Astrocyte of the hippocampus (primary cell): ENCODE measurements at places on chromosomes 13 and 19.

GRCh38 chr13:110914081-110914330 is 863 bp downstream of the ANKRD10 start:
- DNase-seq, result no peak

DNA sequence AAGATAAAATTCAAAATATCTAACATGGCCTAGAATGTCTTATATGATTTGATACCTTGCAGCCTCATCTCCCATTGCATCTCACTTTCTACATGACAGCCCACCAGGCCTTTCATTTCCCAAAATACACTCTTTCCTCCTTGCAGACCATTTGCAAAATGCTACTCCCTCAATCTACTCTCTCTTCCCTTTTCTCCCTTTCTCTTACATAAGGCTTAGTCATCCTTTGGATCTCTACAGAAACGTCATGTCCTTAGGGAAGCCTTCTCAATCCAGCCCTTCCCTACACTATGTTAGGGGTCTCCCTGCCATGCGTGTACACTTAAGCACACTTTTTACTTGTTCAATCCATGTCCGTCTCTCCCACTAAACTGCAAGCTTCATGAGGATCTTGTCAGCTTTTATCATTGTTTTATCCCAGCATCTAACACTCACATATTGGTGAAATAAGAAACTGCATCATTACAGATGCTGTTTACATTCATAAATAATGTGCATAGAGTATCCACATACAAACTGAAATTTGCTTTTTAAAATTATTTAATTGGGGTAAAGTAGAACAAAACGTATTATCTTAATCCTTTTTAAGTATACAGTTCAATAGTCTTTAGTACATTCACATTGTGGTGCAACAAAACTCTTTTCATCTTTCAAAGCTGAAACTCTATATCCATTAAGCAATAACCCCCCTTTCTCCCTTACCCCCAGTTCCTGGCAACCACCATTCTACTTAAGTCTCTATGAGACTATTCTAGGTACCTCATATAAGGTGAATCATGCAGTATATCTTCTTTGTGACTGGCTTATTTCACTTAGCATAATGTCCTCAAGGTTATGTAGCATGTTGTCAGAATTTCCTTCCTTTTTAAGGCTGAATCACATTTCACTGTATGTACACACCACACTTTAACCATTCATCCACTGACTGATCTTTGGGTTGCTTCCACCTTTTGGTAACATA is 11.5 kb upstream of the WBP4 start:
- DNase-seq, result no peak

DNA sequence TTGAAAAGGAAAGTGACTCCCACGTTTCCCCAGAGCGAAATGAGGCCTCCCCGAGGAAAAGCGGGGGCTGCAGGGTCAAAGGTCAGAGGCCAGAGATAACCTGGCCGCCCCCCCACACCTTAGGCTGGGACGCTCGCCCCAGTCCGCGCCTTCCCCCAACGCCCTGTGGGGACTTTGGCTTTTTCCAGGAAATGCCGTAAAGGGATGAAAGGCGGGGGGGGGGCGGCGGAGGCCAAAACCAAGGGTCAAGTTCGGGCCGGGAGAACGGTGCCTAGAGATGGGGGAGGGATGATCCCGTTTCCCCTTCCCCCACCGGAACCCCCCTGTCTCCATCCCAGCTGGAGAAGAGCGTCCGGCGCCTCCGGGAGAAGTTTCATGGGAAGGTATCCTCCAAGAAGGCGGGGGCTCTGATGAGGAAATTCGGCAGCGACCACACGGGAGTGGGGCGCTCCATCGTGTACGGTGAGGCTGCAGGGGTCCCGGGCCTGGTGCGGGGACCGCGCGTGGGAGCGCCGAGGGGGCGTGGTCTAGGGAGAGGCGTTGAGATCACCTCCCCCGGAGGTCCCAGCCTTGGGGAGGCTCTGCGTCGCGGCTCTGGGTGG is 575 bp downstream of the SHFL start:
- DNase-seq, result peak; percentile 35

DNA sequence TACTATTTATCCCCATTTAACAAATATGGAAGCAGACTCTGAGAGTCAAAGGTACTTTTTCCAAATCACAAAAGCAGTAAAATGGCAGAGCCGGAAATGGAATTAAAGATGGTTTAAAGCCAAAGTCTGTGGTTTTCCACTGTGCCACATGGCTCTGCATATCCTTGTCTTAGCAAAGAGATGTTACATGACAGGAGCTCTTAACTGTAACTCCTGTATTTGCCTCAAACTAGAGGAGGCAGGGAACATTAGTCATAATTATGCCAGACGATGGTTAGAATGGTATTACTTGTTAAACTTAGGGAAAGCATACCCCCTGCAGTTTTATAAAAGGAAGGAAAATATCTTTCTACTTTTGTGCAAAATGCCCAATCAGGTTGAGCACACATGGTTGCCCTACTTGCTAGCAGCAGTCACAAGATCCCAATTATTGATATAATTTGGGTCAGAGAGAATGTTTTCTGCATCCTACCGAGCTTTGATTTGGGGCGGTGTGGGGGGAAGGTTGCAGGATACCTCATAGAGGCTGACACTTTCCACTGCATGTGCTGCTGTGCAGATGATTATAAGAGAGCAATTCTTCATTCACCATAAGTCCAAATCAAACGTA is 42.0 kb upstream of the MAB21L1 start:
- no peak for DNase-seq

DNA sequence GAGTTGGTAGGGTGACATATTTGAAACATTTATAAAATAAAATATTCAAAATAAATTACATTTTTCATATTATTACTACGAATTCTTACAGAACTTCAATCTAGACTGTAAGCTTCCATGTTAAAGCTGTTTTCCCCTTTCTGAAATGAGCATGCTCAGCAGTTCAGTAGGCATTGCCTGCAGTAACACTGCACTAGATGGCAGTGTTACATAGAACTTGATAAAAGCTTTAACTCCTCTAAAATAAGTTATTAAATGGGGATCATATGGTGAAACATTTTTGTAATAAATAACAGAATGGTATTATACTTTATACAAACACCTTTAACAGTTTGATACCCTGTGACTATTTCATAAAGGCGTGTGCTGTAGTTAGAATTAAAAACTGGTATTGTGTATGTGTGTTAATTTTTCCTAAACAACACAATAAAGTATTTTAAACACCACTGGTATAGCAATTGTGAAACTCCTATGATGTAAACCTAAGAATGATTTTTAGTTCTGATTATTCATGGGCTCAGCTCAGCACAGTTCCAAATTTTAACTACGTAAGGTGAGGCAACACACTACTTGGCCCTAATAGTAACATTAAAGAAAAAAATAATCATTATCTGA is 11.6 kb upstream of the GPR18 start:
- peak; percentile 68 for DNase-seq

GRCh38 chr13:114108141-114108761 is 24.2 kb downstream of the RASA3 start:
- DNase-seq, result no peak

DNA sequence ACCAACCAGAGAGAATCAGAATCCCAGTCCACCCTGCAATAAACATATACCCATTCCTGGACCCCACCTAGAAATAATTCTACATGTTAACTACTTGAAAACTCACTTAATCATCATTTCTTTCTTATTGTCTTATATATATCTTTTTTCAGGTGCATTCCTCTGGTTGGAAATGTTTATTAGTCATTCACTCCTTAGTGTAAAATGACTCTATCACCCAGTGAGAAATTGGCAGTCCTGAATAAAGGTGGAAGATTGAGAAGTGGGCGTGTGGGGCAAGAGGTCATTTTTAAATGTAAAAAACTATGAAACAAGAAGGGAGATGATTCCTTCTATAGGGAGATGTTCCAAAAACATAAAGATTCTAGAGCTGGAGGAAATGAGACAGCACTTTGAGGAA is 101.2 kb upstream of the MBNL2 start:
- no peak for DNase-seq

GRCh38 chr19:5313307-5313706 is 27.3 kb downstream of the PTPRS start:
- peak; percentile 25 for DNase-seq

GRCh38 chr13:74869846-74870245 is 612.1 kb downstream of the TBC1D4 start:
- DNase-seq, result no peak

GRCh38 chr13:59755632-59756290 is 408.0 kb downstream of the DIAPH3 start:
- DNase-seq, result no peak

DNA sequence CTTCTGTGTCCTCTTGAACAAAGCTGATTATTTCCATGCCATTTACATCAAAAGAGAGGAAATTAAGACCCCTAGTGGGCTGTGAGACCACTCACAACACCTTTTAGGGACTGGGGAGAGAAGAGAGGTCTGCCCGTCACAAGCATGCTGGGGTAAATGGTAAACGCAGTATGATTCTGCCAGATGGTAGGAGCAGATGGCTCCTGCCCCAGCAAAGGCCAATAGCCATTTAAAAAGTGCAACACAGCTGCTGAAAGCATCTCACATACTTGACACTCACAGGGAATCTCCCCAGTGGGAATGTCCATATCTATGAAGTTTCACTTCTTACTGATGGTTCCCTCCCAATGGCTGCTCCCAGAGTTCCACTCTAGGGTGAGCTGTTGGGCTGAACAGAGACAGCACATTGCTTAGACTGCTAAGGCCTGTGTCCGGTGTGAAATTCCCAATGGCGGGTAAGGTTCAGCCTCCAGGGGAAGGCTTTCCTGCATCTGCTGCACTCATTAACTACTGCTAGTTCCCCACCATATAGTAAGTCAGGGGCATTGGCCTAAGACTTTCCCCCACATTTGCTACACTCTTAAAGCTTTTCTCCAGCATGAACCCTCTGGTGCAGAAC is 7.4 kb downstream of the ZNF671 start:
- no peak for DNase-seq

DNA sequence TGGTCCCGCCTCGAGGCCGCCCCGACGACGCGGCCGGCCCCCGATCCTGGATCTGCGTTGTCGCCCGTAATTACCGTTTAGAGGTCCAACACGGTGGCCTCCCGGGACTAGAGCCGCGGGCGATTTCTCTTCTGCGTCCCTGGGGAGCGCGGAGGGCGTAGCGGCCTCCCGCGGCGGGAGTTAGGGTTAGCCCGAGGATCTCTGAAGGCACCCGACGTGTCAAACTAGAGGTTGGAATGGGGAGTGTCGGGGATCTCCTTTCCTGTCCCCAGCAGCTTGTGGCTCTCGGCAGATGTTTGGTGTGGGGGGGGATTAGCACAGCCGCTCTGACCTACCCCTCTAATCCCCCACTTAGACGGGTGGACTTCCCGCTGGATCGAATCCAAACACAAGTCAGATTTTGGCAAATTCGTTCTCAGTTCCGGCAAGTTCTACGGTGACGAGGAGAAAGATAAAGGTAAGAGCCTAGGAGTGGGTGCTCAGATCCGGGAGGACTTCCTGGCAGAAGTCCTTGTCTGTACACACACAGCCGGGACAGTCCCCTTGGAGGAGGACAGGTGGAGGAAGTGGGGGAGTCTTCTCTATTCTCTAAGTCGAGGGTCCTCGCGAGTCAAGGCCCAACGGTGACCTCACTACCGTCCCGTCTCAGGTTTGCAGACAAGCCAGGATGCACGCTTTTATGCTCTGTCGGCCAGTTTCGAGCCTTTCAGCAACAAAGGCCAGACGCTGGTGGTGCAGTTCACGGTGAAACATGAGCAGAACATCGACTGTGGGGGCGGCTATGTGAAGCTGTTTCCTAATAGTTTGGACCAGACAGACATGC is 581 bp downstream of the CALR start:
- peak; percentile 50 for DNase-seq

GRCh38 chr19:737591-738093 is 13.3 kb upstream of the MISP start:
- DNase-seq, result peak; percentile 63

- no peak for DNase-seq
Observed at GRCh38 chr13:76772241-76772640, 114.0 kb downstream of the KCTD12 start.

DNA sequence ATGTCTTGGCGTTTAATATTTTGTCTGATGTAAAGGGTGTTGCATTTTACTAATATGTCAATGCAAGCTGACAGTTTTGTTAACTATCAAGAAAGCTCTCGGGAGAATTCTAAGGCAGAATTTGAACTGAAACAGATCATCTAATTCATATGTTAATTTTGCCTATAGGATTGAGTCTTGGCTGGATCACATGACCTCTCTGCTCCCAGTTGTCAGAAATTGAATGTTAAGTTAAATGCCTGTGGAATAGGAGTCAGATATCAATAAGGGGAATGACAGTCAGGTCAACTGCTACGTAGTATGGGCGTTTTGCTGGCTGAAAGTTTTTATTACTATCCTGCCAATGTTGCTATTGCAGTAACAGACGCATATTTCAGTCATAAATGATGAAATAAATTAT is 358.5 kb downstream of the MYO16 start:
- no peak for DNase-seq

DNA sequence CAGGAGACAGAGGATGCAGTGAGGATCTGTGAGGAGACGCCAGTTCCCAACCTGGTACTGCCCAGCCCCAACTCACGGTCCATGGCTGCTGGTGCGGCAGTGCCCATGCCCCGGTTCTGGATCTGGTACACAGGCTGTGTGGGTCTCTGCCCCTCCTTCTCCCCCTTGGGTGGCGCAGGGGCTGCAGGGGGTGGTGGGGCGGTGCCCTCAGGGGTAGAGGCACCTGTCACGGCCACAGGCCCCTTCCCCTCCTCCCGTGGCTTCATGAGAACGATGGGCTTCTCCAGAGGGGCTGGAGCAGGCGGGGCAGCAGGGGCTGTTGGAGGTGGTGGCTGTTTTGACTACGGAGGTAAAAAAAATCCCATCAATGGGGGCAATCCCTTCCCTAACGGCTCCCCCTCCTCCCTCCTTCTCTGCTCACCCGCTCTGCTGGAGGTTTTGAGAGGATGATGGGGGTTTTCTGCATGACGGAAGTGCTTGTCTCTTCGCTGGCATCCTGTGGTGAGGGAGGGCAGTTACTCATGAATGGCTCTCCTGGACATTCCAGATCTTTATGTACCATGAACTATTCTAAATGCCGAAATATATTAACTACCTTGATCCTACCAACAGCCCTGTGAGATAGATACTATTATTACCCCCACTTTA is 7.1 kb downstream of the SMG9 start:
- DNase-seq, result no peak

- DNase-seq, result peak; percentile 7
Observed at GRCh38 chr13:64371045-64371444, 2859.1 kb downstream of the PCDH9 start.

GRCh38 chr13:102582256-102582655 is 14.5 kb upstream of the TPP2 start:
- no peak for DNase-seq

- no peak for DNase-seq
Observed at GRCh38 chr19:2888731-2889224, 11.9 kb upstream of the ZNF57 start.
